ENCODE measurements at places on chromosomes 6 and 20.
A peak's percentile ranks its signal among the peaks of the same experiment; 100 is the strongest.

- no peak for DNase-seq
These were observed 243.7 kb downstream of the MYLK4 start for GRCh38 chr6:2507016-2507415.

DNA sequence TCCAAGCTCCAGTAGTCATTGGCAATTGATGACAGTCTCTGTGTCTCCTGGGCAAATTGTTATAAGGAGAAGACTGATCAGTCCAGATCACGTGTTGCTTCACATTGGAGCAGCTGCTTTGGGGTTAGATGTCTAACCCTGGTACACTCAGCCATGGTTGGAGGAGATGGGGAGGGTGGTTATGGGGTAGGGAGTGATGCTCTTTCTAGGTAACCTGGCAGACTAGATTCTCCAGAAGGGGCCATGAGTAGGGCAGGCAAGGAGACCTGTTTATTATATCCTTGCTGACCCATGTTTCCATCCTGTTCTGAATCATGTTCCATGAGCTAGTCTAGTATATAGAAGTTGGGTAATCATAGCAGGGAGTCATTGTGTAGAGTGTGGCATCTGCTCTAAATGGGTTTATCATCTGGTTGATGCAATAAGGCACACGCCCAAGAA lies 50.8 kb upstream of the BACH2 start:
- no peak for DNase-seq

DNA sequence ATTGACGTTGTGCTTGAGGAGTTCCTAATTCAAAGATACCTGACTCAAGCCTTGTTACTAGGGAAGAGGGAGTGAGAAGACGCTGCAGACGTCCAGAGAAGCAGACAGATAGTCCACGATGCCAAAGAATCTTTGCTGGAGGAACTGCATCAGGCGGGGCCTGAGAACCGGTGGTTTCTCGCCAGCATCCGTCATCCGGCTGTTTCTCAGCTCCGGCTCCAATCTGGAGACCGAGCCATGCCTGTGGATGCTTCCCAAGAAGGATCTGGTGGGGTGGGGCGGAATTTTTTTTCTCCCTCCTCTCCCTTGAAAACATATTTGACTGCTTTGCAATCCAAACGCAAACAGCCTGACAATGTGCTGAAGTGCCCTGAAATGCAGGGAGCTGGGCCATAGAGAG lies 125.8 kb upstream of the SRSF6 start:
- DNase-seq, result no peak

DNA sequence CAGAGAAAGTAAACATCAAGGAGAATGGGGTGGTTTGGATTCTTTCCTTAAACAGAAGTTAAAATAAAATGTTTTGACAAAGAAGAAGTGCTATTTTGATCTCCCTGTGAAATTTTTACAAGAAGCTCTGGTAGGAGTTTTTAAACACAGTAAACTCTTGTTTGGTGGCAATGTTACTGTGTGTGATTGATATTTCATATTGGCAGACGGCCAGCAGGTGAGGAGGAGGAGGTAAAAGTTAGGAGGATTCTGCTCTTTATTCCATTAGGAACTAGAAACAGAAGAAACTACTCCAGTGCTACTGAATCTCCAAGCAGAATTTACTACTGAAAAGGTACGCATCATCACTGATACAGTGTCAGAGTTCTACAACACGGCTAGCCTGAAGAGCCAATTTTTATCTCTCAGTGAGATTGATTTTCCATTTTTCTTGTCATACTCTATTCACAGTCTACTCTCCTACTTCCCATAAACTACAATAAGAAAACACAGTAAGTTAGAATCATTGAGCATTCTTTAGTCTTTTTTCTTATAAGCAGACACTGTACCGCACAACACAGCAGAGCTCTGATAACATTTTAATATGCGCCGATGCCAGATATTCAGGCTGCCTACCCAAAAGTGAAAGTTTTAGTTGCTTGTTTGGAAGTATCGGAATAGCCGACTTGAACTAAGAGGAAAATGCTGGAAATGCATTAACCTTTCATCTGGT lies 21.2 kb upstream of the AFDN start:
- no peak for DNase-seq

DNA sequence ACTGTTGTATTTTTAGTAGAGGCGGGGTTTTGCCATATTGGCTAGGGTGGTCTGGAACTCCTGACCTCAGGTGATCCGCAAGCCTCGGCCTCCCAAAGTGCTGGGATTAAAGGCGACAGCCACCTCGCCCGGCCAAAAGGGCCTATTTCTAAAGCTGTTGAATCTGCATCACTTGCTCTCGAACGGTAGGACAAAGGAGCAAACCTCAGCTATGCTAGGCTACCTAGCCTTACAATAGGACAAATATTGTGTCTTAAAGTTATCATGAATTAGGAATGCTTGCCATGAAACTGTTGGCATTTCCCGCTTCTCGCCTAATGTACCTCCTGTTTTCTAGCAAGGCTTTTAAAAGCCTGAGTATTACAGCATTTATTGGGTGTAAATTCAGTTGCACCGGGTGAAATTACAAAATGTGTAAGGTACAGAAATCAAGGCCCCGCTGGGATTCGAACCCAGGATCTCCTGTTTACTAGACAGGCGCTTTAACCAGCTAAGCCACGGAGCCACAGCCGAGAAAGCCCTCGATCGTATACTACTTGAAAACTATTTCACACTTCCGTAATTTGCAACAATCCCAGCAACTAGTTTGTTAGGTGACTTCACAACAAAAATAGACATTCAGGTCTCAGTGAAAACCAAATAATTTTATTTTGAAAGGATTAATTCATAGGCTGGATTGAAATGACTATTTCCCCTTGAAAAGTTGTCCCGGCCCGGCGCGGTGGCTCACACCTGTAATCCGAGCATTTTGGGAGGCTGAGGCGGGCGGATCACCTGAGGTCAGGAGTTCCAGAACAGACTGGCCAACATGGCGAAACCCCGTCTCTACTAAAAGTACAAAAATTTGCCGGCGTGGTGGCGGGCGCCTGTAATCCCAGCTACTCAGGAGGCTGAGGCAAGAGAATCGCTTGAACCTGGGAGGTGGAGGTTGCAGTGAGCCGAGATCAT lies 211.6 kb upstream of the ZNF184 start:
- no peak for DNase-seq

GRCh38 chr20:35120012-35120701 lies 27.0 kb downstream of the EDEM2 start:
- DNase-seq, result peak; percentile 74

DNA sequence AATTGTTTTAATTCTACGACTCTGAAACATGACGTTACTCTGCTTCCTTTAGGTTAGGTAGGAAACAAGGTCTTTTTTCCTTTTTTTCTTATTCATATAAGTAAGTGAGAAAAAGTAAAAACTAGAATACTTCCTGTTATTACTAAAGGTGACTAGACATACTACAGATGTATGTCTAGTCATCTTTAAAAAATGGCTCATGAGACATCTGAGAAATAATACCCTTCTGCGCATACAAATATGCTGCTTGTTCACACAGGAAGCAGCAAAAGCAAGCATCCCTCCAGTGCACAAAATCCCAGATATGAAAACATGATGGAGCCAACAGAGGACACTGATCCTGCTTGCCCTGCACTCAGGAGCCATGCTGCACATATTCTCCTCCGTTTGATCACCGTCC lies 699.1 kb downstream of the EPM2A start:
- DNase-seq, result no peak

GRCh38 chr20:4711511-4711910 lies 10.2 kb upstream of the PRND start:
- no peak for DNase-seq

DNA sequence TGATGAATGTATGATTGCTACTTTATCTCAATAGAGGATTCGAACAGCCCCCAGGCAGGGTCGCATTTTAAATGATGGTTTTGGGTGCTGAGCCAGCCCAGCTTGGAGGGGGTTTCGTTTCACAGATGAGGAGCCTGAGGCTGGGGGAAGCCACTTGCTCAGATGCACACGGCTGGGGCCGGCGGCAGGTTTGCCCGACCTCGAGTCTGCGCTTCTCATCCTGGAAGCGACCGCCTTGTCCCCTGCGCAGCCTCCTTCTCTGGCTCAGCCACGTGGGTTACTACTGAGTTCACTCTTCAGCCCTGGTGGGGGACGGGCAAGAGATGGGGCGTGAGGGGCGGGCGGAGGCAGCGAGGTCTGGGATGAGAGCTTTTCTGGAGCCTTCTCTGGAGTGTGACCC lies 25.3 kb downstream of the NTSR1 start:
- DNase-seq, result no peak

DNA sequence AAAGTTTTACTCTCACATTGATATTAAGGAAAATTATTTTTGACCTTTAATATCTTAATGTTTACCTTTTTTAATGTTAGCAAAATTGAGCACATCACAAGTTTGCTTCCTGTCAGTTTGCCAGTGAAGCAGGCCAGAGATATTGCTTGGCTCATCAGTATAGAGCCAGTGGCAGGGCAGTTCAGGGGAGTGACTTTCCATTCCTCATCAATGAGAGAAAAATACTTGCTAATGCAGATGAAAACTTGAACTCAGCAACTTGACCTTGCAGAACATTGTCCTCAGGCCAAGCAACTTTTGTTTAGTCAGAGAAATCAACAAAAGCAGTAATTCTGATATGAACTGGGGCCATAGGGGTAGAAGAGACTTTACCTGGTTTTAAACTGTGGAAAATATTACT lies 6.9 kb downstream of the TAB2 start:
- no peak for DNase-seq

DNA sequence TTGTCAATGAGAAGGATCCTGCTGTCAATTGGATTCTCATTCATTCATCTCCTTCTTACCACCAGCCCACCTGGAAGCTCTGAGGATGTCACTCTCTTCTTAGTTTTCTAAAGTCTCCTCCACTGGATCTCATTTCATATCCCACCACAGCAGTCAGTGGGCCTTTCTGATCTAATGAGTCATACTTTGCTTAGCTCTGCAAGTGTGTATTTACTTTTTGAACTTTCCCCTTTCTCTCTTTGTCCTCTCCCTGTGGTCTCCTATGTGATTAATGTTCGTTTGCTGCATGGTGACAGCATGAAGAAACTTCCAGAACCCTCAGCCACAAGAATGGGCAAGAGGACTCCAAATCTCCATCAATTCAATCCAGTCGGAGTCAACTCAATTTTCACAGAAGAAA lies 63.6 kb upstream of the SYNDIG1 start:
- no peak for DNase-seq

DNA sequence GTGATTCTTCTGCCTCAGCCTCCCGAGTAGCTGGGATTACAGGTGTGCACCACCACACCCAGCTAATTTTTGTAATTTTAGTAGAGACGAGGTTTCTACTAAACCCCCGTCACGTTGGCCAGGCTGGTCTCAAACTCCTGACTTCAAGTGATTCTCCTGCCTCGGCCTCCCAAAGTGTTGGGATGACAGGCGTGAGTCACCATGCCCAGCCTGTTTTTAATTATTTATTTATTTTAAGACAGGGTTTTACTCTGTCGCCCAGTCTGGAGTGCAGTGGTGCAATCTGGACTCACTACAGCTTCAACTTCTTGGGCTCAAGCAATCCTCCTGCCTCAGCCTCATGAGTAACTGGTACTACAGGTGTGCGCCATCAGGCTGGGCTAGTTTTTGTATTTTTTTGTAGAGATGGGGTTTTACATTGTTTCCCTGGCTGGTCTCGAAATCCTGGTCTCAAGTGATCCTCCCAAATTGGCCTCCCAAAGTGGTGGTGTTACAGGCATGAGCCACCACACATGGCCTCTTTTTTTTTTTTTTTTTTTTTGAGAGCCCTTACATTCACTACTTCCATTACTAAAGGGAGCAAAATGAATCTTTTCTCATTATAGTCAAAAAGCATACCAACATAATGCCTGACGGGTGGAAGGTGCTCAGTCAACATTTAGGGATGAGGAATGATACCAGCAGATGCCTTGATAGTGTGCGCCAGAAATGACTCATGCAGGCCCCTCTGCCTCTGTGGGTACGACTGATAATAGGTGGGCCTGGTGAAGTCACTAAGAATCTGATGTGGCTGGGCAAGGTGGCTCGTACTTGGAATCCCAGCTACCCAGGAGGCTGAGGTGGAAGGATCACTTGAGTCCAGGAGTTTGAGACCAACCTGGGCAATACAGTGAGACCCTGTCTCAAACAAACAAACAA lies 17.8 kb upstream of the RALGAPB start:
- no peak for DNase-seq

DNA sequence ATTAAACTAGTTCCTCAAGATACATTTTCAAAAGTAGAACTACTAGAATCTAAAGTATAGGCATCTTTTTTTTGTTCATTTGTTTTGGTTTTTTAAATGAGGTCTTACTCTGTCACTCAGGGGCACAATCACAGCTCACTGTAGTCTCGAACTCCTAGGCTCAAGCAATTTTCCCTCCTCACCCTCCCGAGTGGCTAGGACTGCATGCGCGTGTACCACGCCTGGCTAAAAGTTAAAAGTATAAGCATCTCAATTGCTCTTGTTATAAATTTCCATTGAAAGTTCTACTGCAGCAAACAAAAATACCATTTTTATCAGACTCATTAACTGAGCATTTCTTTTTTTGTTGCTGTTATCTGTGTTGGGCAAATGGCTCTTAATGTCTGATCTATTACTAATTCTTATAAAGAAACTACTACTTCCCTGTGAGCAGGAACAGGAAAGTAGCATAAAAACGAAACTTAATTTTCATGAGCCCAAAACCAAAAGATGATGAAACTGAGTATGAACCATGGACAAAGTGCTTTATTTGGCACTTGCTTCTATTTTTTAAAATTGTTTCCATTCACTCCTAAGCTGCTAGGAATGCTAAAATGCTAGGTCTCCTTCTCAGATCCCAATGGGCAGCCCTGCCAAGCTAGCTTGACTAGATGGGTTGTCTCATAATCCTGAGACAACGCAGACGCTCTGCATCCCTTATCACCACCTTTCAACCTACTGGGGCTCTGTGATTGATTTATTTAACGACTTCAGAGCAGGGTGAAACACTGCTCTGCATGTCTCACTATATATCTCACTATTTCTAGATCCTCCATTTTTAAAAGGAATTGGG lies 36.9 kb downstream of the TRPC4AP start:
- DNase-seq, result no peak

- DNase-seq, result peak; percentile 49
These were observed 246.0 kb upstream of the ECI2 start for GRCh38 chr6:4381381-4381780.

GRCh38 chr20:47674145-47674544 lies 111.1 kb downstream of the SULF2 start:
- DNase-seq, result no peak

DNA sequence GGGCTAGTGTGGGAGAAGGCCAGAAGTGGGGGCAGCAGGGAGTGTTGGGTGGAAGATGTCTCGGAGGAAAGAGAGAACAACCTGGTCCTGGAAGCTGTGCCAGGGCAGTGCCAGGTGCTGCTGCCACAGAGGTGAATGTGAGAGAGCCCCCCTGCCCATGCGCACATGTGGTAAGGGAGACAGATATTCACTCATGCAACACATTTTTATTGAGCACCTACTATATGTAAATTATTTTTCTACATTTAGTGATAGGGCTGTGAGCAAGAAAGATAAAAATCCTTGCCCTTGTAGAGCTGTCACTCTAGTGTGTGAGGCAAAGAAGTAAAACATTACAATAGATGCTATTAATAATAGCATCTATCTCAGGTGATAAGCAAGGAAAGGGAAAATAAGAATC lies 471 bp downstream of the CLPSL1 start:
- no peak for DNase-seq

DNA sequence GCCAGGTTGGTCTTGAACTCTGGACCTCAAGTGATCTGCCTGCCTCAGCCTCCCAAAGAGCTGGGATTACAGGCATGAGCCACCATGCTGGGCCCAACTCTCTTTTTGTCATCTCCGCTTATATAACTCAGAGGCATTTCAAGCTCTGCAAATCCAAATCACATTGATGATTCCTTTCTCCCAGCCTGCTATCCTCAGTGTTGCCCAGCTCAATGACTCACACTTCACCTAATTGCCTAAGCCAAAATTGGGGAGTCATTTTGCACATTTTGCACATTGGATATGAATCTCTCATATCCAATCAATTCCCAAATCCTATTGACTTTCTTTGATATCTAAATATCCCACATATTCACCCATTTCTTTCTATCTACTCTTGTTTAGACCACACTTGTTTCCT lies 3.9 kb downstream of the UTRN start:
- DNase-seq, result no peak

All from pulmonary artery endothelial cell (primary cell).